CD4-positive, alpha-beta T cell (primary cell): ENCODE measurements at places on chromosomes 12 and 14.

DNA sequence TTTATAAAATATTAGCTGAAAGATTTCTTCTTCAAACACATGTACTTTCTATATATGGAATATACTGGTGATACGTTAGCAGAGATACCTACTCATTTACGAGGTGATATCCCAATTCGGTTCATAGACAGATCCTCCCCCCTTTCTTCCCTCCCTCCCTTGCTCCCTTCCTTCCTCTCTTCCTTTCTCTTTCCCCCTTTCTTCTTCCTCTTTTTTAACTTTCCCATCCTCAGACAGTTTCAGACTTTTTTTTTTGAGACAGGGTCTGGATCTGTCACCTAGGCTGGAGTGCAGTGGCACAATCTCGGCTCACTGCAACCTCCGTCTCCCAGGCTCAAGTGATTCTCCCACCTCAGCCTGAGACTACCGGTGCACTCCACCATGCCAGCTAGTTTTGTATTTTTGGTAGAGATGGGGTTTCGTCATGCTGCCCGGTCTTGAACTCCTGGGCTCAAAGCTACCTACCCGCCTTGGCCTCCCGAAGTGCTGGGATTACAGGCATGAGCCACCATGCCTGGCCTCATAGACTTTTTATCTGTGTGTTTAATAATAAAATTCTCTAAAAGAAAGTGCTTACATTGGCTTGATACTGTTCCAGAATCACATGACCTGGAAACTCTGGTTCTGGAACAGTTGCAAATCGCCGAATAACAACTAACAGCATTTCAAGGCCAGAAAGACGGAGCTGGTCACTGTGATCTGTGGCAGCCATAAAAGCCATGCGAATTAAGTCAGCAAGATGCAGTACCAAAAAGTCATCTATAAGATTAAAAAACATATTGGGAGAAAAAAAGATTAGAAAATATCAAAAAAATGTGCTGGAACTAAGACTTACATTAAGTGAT is 99.2 kb downstream of the HEATR5A start:
- DNase-seq = no peak

DNA sequence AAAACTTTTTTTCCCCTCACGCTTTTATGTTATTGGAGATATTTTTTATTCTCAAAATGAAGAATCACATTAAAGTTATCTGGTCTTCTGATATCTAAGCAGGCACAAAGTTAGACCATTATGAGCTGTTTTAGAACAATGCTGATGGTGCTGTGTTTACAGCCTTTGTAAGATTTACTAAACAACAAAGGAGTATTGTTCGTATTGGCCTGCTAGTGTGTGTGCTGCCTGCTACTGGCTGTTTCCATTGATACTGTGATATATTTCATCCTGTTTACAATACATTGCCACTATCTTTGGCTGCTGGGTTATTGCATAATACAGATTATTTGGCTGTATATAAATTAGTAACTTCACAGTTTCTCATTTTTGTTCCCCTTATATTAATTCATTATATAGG is 220.8 kb downstream of the ITPR2 start:
- no peak for DNase-seq

DNA sequence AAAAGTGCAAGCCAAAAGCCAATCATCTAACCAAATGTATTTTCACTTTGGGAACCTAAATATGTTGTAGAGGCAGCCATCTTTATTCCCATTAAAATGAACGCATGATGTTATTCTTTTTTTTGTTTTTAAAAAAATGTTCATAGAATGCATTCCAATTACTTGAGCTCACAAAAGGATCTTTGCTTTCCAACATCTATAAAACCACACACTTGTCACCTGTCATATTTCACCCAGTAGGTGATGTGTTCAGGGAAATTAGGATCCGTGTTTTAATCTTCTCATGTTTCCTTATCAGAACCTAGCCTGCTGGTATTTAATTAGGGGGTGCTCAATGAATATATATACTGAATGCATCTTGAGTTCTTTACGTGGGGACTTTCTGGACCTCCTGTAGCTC is 13.6 kb downstream of the TTC8 start:
- no peak for DNase-seq

- no peak for DNase-seq
Measured at GRCh38 chr12:14780859-14781258, 22.4 kb downstream of the WBP11 start.

DNA sequence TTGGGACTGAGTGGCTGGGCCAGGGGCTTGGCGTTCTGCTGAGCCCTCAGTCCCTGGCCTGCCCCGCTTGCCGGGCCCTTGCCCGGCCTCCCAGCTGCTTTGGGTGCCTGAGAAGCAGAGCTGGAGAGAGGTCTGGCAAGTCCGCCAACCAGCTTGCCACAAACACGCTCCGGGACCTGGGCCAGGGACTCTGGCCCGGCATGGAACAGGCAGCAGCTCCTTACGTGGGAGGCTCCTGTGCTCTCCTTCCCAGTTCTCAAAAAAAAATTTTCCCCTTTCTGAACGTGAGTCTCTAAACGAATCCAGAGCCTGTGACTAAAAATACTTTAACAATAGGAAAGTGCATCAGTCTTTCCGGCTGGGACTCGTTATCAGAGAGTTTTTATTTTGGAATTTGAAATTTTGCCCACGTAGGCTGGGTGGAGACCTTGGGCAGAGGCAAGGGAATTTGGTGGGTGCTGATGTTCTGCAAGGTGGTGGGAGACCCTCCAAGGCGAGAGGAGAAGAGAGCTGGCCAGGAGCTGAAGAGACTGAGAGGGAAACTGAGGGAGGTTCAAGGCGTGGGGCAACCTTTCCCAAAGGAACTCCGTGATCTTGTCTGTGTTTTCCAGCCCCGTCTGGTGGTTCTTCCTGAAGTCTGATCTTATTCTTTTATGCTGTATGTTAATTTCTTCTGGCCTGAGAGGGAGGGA is 6.8 kb upstream of the NR4A1 start:
- DNase-seq = no peak

DNA sequence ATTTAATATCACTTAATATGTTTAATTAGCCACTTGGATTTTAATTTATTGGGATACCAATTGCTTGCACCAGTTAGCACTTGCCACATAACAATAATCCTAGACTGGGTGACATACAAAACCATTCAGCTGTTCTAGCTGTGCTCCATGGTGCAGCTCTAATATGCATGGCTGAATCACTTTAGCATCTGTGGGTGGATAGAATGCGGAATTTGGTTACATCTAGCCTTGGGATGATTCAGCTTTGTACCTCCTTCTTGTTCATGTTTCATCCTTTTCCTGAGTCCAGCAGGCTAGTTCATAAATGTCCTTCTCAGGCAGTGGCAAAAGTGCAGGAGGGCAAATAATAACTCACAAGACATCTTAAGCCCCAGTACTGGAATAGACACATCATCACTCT is 1263.0 kb downstream of the LRFN5 start:
- no peak for DNase-seq

GRCh38 chr12:111597831-111598636 is 1.1 kb downstream of the ATXN2 start:
- DNase-seq = no peak

DNA sequence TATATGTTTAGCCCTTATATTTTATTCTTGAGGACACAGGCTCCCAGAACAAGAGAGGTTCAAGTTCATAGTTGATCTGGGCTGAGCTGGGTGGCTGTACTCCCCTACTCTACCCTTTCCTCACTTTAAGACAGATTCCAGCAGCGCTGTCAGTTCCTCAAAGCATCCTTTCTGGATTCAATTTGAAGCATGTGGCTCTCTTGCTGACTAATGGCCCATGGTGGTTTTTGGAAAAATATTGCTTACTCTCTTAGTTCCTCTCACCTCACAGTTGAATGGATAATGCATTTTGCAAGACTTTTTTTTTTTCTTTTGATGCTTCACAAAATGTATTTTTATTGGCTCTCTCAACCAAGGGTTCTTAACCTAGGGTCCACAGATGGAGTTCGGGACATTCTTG is 4.1 kb downstream of the PELI2 start:
- peak; percentile 17 for DNase-seq

DNA sequence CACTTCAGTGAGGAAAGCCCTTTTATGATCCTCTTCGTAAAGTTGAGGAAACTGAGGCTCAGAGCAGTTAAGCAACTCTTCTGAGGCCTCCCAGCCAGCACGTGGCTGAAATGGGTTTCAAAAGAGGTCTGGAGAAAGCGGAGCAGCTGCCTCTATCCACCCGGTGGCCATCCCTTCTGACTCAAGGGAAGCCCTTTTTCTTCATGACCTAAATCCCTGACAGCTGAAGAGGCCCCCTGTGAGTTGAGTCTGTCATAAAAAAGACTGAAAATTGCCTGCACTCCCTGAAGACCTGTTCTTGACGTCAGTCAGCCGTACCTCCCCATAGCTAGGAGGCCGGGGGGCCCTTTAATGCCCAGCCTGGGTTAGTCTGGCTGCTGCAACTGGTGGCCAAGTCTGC is 10.7 kb downstream of the CMKLR1 start:
- no peak for DNase-seq

- DNase-seq = no peak
Measured at GRCh38 chr14:85342858-85343607, 186.9 kb upstream of the FLRT2 start.

- DNase-seq = no peak
Measured at GRCh38 chr14:102778338-102779083, 1.3 kb downstream of the TRAF3 start.

DNA sequence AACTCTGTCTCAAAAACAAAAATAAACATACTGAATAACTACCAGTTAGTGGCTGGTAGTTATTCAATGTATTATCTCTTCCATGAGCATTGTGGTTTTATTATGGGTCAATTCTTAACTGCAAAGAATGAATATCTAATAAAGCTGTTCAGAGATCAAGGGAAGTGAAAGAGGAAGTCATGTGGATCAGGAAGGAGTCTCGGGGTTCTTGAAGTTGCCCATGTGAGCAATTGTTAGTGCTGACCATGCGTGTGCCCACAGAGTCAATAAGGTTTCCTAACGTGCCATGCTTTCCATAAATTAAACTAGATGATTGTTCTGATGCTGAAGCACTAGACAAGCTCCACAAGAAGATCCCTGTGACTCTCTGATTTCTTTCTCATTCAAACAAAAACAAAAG is 136.5 kb upstream of the CPSF6 start:
- no peak for DNase-seq

GRCh38 chr12:54287261-54288157 is 7.0 kb downstream of the HNRNPA1 start:
- no peak for DNase-seq

- DNase-seq = no peak
Measured at GRCh38 chr14:64645220-64645892, 58.9 kb upstream of the PLEKHG3 start.

DNA sequence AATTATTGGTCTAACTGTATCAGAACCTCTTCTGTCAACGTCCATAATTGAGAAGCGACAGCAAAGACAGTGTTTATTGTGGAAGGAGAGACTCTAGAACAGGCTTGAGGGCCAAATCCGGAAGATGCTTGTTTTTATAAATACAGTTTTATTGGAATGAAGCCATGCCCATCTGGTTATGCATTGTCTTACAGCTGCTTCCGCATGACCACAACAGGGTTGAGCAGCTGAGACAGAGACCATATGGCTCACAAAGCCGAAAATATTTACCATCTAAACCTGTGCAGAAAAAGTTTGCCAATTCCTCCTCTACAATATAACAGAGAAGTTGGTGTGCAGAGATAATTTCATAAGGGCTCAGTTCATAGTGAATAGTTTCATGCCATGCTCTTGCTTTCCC is 24.5 kb downstream of the PRKAB1 start:
- no peak for DNase-seq

DNA sequence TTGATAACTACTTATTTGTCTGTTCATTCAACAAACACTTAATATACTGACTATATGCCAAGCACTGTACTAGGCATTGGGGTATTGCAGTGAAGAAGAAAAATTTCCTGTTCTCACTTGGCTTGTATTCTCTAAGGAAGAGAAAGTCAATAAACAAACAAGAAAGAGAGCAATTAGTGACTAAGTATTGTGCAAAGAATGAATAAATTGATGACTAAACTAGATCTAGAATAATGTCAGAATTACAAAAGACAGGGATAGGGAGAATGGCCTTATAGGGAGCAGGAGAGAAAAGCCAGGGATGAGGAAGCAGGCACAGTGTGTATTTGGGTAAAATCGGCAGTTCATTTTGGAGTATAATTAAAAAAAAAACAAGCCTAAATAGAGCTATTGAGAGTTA is 4.2 kb upstream of the LIN7A start:
- no peak for DNase-seq

DNA sequence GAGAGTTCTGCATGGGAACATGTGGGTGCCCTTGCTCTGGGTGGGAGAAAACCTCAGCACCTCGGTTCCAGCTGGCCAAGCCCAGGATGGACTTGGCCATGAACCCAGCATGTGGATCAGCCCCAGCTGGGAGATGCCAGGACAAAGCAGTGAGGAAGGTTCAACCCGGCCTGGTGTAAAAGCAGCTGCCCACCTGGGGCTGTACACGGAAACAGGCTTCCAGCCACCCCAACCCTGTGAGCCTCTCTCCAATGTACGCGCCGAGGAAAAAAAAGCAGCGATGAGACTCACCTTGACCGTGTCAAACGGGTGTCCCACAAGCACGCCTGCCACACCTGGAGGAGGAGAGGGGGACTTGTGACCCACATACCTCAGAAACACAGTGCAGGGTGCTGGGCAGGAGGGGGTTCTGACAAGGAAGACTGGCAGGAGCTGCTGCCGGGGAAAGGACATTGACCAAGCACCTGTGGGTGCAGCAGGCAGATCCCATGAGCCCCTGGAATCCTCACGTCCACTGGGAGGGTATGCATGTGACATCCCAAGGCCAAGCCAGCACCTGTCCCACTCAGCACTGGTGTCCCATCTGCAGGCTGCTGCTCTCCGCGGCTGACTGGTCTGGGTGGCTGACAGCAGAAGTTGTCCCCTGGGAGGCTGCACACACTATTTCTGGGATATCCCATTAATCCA is 7.5 kb downstream of the SLC25A29 start:
- DNase-seq = no peak

GRCh38 chr12:62865937-62866336 is 69.0 kb downstream of the PPM1H start:
- no peak for DNase-seq

- no peak for DNase-seq
Measured at GRCh38 chr12:40054555-40055227, 51.2 kb downstream of the SLC2A13 start.

DNA sequence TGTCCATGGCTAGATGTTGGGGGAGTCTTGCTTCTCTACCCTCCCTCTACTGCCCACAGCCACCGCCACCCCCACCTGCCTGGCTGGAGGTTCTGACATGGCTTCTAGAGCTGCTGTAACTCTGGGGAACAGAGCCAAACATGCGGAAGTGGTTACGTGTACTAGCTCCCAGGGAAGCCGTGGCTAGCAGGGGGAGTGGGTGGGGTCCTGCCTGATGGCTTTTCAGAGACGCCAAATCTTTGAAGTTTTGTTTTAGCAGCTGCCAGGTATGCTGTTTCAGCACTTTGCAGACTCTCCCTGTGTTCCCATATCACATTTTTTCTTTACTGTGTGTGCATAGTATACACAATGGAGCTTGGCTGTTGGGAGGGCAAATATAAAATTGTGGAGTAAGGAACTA is 150.3 kb downstream of the TGFB3 start:
- DNase-seq = peak; percentile 57

GRCh38 chr12:75116646-75117198 is 92.9 kb downstream of the KCNC2 start:
- no peak for DNase-seq

GRCh38 chr12:25197608-25198007 is 2.6 kb downstream of the ETFRF1 start:
- no peak for DNase-seq
